ENCODE measurements at places on chromosomes 12 and 14.
A peak's percentile ranks its signal among the peaks of the same experiment; 100 is the strongest.

DNA sequence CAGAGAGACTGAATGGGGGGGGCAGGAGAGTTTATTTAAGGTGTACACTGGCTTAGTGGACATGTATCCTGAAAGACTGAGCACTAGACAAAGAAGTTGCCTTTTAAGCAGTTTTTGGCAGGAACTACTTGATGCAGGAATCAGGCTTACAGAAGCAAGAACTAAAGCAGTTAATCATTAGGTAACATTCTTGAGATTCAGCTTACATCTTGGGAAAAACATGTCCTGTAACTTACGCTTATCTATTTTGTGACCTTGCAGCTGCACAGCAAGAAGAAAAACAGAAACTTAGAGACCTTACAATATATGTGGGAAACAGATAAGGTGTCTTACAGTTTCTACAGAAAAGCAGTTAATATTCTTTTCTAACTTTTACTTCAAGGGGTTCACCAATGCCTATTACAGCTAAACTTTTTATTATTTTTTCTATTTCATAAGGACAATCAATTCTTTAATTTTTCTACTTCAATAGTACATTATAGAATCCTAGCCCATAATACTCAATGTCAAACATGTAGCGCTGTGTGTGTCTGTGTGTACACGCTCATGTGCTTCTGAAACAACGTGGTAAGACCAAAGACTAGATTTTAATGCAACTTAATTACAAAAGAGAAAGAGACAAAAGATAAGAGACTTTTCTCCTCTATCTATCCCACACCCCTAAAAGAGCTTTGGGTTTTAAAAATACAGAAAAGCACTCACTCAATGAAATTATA, 276.9 kb downstream of the PRKD1 start:
- peaks cover 4% of the 10 kb centered on the region for H3K36me3 ChIP-seq
- DNase-seq, result no peak
- no peaks in the 10 kb centered on the region for H3K27me3 ChIP-seq
- H3K27ac ChIP-seq, result no peak overlapping the region

GRCh38 chr12:19964549-19964948, 403.8 kb upstream of the PDE3A start:
- H3K4me1 ChIP-seq, result no peaks in the 10 kb centered on the region
- no peaks in the 10 kb centered on the region for H3K27me3 ChIP-seq

DNA sequence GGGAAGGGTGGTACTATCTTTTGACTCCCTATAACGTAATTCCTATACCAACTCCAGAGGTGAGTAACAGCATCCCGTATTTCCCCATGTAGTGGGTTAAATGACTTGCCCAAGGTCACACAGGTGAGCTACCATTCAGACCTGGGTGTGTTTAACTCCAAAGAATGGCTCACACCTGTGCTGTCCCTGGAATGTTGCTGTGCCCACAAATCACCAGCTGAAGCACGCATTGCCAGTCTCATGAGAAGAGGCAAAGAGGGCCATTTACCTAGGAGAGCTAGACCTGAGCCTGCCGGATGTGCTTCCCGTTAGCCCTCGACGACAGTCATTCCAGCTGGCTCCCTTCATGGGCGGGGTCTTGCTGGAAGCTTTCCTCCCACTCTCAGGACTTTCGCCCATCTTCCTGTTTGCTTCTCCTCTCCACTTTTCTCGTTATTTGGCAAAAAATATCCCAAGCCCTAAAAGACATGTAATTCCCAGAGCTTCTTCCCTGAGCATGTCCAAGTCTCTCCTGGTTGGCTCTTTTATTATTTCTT, 106.6 kb upstream of the VASH1 start:
- H3K27ac ChIP-seq, result no peak overlapping the region
- H3K27me3 ChIP-seq, result peaks cover 27% of the 10 kb centered on the region
- H3K36me3 ChIP-seq, result no peaks in the 10 kb centered on the region

- no peak for DNase-seq
- peaks cover 9% of the 10 kb centered on the region for H3K4me1 ChIP-seq
- H3K36me3 ChIP-seq, result no peaks in the 10 kb centered on the region
- H3K4me3 ChIP-seq, result no peak overlapping the region
- H3K27ac ChIP-seq, result no peak overlapping the region
Measured at GRCh38 chr12:27517546-27517945, 6.5 kb upstream of the PPFIBP1 start.

DNA sequence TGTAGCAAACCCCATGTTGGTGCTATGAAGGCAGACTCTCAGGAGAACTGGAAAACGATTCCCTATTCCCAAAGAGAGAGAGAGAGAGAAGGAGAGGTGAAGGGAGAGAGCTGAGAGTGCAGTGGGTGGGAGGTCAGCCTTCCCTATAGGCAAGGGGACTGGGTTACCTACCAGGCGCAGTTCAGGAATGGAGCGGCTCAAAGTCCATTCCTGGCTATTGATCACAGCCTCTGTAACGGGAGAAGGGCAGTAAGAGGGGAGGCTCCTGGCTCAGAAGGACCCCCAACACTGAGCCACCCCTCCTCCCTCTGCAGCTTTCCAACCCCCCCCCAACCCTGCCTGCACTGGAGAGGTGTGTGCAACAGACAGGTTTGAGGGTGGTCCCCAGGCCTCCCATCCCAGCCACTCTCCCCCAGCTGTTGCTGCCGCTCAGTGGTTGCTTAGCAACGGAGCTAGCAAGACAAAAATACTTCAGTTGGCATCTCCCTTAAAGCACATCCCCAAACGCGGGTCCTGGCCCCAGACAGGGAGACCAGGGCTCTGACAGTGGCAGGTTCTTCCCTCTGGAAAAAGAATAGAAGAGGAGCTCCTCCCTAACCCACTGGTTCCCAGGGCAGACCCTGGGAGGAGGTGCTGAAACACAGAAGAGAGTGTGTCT, 3.2 kb downstream of the AGAP2 start:
- DNase-seq, result no peak
- no peak overlapping the region for H3K27ac ChIP-seq
- peak overlapping the region; percentile 70 for H3K4me3 ChIP-seq
- peaks cover 41% of the 10 kb centered on the region for H3K36me3 ChIP-seq
- peaks cover 21% of the 10 kb centered on the region for H3K4me1 ChIP-seq

DNA sequence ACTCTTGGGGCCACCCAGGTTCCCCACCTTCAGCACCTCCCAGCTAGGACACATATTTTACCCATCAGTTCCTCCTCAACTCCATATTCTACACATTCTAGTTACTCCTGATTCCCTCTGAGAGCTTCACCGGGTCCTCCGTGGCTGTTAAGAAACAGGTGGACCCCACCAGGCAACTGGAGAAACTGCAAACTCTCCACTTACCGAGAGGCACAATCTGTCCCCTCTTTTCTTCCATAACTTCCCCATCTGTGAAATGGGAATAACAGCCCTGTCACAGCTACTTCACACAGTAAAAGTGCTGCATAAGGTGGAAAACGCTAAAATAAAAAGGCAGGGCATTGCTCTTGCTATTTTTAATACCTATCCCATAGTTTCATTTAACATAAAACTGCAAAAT, 1.5 kb downstream of the SLC7A8 start:
- peaks cover 22% of the 10 kb centered on the region for H3K27me3 ChIP-seq
- no peaks in the 10 kb centered on the region for H3K36me3 ChIP-seq
- no peak for DNase-seq
- H3K4me3 ChIP-seq, result no peak overlapping the region
- no peaks in the 10 kb centered on the region for H3K4me1 ChIP-seq

- no peaks in the 10 kb centered on the region for H3K36me3 ChIP-seq
- no peak for DNase-seq
- no peak overlapping the region for H3K4me3 ChIP-seq
- H3K27ac ChIP-seq, result no peak overlapping the region
Measured at GRCh38 chr12:5588591-5588990, 156.7 kb downstream of the NTF3 start.

GRCh38 chr14:49886523-49886922, 6.4 kb upstream of the ARF6 start:
- peak overlapping the region; percentile 44 for H3K27ac ChIP-seq
- H3K27me3 ChIP-seq, result no peaks in the 10 kb centered on the region
- H3K4me1 ChIP-seq, result peaks cover 8% of the 10 kb centered on the region
- no peaks in the 10 kb centered on the region for H3K36me3 ChIP-seq
- H3K4me3 ChIP-seq, result peak overlapping the region; percentile 72

GRCh38 chr12:1413930-1414329, 180.5 kb downstream of the FBXL14 start:
- no peaks in the 10 kb centered on the region for H3K27me3 ChIP-seq
- H3K27ac ChIP-seq, result no peak overlapping the region
- H3K36me3 ChIP-seq, result peaks cover 24% of the 10 kb centered on the region
- DNase-seq, result no peak

DNA sequence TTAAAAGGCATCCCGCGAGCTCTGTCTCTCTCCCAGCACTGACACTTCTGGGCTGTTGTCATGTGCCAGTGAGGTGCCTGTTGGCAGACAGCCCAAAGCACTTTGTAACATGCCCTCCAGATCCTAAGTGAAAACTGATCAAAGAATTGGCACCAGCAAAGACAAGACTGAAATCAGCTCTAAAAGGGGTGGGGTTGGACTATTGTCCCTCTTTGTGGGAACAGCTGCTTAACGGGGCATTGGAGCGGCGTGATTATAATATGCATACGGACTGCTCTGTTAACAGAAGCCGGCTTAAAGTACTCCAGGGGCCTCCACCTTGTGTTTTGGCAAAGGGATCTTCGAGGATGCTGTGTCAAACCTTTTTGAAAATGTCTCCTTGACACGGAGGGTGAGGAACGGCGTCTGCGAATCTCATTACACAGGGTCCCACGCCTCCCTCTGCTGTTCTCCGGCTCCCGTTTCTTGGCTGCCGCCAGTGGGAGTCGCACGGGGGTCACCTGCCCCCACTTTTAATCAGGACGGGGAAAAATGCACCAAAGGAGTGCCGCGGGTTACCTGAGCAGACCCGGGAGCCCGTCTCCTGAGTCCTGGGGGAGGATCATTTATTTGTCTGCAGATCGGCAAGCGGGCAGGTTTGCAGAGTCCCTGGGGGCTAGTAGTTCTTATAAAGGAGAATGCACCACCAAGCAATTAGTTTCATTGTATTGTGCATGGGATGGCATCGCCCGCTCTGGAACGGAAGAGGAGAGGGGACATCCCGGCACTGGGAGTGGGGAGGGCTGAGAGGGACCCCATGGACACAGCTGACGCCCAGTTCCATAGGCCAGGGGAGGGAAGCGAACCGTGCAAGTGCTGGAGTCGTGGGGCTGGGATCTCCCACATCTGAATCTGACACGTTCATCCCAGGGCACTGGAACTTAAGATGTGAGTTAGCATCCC, 44.3 kb downstream of the SPRING1 start:
- peak overlapping the region; percentile 42 for H3K27ac ChIP-seq
- peaks cover 46% of the 10 kb centered on the region for H3K27me3 ChIP-seq
- H3K4me1 ChIP-seq, result peaks cover 46% of the 10 kb centered on the region
- peak overlapping the region; percentile 77 for H3K4me3 ChIP-seq

GRCh38 chr12:53389702-53390101, 9.7 kb downstream of the SP1 start:
- H3K4me3 ChIP-seq, result no peak overlapping the region
- peaks cover 4% of the 10 kb centered on the region for H3K36me3 ChIP-seq
- H3K27ac ChIP-seq, result no peak overlapping the region
- peaks cover 28% of the 10 kb centered on the region for H3K4me1 ChIP-seq
- no peaks in the 10 kb centered on the region for H3K27me3 ChIP-seq

Measured in naive B cell (primary cell).